NCI-H2081 treated with DMSO at 0.1 percent for 48 hours (cell line): ENCODE measurements at places on chromosomes 2 and 18.

DNA sequence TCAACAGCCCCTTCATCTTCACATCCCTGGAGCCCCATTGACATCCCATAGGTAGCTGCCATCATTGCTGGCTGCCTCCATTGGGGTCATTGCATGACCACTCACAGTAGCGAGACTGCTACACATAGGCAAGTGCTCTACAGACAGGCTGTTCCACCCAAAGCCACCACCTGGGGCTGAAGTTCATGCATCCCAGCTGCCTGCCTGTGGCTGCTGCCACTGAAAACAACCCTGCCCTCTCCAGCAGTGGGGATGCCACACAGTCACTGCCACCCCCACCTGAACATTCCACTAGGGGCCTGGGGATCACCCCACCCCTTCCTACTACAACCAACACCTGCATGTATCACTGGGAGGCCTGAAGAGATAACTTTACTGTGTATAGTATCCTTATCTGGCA is 59.5 kb upstream of the CTAGE1 start:
- no peak for DNase-seq

GRCh38 chr2:166895243-166895642 is 7.0 kb downstream of the XIRP2 start:
- no peak for DNase-seq

DNA sequence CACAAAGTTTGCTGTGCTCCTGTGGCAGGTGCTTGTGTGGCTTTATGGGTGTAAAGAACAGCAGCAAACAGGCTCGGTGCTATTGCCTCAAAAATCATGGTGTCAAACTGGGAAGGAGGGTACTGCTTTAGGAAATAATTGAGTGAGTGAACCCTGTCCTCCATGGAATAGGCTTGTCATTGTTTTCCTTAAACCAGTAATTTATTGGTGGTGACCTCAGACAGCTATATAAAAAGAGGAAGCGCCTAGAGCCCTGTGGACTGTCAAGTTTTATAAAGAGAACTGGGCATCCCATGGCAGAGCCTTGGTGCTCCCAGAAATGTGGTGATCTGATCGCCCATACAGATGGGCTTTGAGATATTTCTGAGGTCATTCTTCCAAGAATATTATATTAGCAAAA is 4.7 kb upstream of the CXCR4 start:
- DNase-seq, result no peak

- DNase-seq, result no peak
Measured at GRCh38 chr2:135494503-135494902, 36.5 kb downstream of the ZRANB3 start.
